ENCODE measurements at places on chromosomes 7 and 10.

GRCh38 chr7:148863324-148863723 is 20.8 kb downstream of the EZH2 start:
- DNase-seq = no peak

- no peak for DNase-seq
Measured at GRCh38 chr7:27091105-27091504, 4.7 kb downstream of the HOXA1 start.

DNA sequence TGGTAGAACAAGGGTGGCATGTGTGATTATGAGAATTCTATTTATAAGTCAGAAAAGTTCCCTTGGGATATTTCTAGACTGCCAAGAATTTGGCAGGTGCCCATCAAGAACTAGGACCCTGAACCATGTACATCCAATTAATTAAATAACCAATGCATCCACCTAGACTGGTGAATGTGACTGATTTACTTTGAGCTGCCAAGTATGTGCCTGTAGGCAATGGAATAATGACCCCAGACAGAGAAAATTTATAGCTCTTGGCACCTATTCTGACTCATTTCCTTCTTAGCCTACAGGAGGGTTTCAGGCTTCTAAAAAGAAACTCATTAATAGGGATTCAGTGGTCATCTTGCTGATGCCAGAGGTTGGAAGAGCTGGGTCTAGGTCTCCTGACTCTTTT is 54.9 kb downstream of the KCNH2 start:
- DNase-seq = no peak

DNA sequence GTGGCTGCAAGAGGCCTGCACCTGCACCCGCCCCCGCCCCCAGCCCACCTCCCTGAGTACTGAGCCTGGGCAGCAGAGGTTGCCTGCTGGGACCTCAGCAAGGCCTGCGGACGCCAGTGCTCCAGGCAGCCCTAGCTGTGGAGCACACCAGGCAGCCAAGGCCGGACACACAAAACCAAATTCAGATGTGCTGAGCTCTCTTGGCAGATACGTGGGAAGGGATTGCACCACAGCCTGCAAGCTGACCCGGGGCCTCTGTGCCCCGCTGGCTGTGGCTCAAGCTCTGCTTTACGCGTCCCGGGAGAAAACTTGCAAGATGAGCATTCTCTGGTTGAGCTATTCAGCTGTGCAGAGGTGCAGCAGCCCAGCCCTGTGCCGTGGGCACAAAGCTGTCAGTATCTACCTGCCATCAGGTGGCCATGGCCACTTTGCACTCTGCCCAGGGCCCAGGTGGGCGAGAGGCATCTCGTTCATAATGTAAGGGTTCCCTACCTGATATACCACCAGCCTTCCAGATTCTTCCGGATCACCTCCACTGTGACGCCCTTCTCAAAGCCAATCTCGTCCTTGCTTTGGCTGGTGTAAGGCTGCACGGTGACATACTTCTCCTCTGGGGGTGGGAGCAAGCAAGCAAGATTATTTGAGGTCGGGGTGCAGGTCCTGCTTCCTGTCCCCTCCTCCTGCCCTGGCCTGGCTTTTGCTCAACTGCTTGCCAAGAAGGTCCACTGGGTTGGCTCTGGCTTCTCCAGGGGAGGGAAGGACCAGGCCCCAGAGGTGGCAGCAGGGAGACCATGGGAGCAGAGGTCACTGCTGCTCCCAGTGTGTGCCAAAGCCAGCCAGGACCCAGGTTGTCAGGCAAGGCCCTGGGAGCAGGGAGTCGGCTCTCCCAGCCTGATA is 123.4 kb downstream of the NEURL1 start:
- no peak for DNase-seq

All from stimulated activated effector memory CD8-positive, alpha-beta T cell treated with anti-CD3 and anti-CD28 coated beads, Interleukin-12 subunit alpha, Interleukin-12 subunit beta, amount 100 ng/mL, for 72 hours (primary cell).